Endothelial cell of coronary artery (primary cell): ENCODE measurements at places on chromosomes 6 and 20. TPM values are rescaled to one million over a fixed set of nuclear protein-coding genes. Genes with fewer than 3 reads are reported as not detected.

The HMGCLL1 gene
- total RNA-seq: under 0.01 TPM in 1 of 2 replicates, not detected in the other

The MAFB gene
- total RNA-seq: 0.28 and 0.63 TPM in 2 replicates

The FAM209B gene
- total RNA-seq: 0.18 TPM in 1 of 2 replicates, not detected in the other

The CEP85L gene
- 8.8 and 12.0 TPM in 2 replicates for total RNA-seq
